Dermis microvascular lymphatic vessel endothelial cell (primary cell): ENCODE measurements at places on chromosomes 16 and 17.

- DNase-seq, result no peak
Measured at GRCh38 chr17:40750391-40750790, 4.7 kb downstream of the KRT25 start.

DNA sequence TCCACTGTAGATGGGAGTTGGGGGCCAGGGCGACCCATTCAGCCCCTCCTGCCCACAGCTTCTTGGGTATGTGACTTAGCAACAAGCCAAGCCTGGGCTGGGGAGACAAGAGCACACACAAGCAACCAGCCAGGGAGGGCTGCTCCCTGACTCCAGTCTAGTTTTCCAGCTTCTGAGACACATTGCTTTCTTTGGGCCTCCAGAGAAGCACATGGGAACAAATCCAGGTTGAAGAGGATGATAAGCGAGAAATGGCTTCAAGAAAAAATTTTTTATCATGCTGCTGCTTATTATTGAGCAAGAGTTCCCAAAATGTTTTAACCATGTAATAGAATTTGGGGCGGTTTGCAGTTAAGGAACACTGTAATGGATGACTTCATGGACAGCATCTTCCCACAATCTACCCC is 173.7 kb downstream of the SOX9 start:
- no peak for DNase-seq

- DNase-seq, result peak; percentile 57
Measured at GRCh38 chr17:28612936-28613872, 781 bp downstream of the RSKR start.

GRCh38 chr16:68287276-68288251 is 23.2 kb downstream of the SLC7A6OS start:
- DNase-seq, result no peak

- no peak for DNase-seq
Measured at GRCh38 chr17:65498816-65499215, 62.6 kb downstream of the AXIN2 start.

- no peak for DNase-seq
Measured at GRCh38 chr17:59757470-59757869, 50.0 kb downstream of the VMP1 start.

GRCh38 chr16:22320572-22321339 is 23.5 kb downstream of the POLR3E start:
- peak; percentile 82 for DNase-seq

DNA sequence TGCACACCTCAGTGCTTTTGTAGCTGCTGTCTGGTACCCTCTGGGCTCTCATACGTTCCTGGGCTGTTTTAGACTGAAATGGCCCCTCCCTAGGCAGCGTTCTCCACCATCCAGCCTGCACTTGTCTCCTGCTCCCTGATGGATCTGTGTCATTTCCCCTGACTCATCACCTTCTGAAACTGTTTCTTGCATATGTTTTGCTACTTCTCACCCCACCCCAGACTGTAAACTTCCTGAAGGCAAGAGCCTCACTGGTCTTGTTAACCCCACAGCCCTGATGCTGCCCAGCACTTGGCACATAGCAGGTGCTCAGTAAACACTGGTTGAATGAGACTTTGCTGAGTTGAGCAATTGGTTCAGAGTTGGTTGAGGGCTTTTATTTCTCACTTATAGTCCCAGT is 78.7 kb downstream of the CRISPLD2 start:
- peak; percentile 64 for DNase-seq

- DNase-seq, result no peak
Measured at GRCh38 chr16:47065766-47066688, 77.7 kb downstream of the NETO2 start.

GRCh38 chr16:20847550-20847949 is 41.2 kb downstream of the REXO5 start:
- DNase-seq, result no peak

GRCh38 chr17:57970710-57971109 is 15.5 kb upstream of the CUEDC1 start:
- peak; percentile 39 for DNase-seq

GRCh38 chr17:16925461-16926060 is 46.4 kb downstream of the TNFRSF13B start:
- no peak for DNase-seq

DNA sequence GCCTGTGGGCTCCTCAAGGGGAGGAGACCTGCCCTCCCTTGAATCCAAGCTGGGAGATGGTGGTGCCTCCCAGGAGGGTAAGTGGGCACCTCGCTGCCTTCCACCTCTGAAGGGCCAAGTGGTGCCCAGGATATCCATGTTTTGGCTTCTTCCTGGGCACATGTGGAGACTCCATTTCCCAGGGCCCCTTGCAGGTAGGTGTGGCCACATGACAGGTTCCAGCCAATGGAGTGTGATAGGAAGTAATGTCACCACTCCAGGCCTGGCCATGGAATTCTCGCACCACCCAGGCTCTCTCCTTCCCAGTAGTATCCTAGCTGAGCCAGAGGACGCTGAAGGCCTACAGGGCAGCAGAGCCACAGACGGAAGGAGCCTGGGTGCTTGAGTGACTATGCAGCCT is 17.6 kb upstream of the PEMT start:
- DNase-seq, result no peak

- DNase-seq, result peak; percentile 7
Measured at GRCh38 chr17:9645851-9646545, 681 bp downstream of the USP43 start.

- no peak for DNase-seq
Measured at GRCh38 chr16:88867581-88868246, 1.3 kb upstream of the PABPN1L start.

- DNase-seq, result peak; percentile 94
Measured at GRCh38 chr16:85350973-85351372, 238.7 kb upstream of the CIBAR2 start.

- no peak for DNase-seq
Measured at GRCh38 chr17:80372922-80373570, 41.9 kb upstream of the ENDOV start.

- no peak for DNase-seq
Measured at GRCh38 chr16:53131363-53132071, 76.7 kb downstream of the CHD9 start.

GRCh38 chr17:68398691-68399637 is 58.3 kb downstream of the WIPI1 start:
- peak; percentile 68 for DNase-seq

DNA sequence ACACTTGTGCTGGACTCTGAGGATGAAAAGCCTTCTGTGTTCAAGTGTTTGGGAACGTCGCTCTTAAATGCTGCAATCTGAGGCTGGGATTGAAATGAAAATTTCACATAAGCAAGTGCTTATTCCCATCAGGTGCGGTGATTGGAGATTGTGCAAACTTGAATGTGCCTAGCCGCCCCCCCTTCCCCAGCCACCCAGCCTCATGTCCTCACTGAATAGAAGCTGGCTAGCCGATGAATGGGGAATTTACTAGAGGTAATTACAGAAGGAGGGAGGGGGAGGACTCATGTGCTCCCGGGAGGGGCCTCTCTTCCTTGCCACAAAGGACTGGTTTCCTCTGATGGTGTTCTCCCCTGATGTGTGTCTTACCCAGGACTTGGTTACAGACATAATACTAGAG is 544.8 kb upstream of the EEF2KMT start:
- DNase-seq, result no peak

GRCh38 chr17:63151941-63152523 is 186.0 kb downstream of the TANC2 start:
- no peak for DNase-seq

- DNase-seq, result no peak
Measured at GRCh38 chr16:69329369-69330285, 761 bp downstream of the PDF start.

DNA sequence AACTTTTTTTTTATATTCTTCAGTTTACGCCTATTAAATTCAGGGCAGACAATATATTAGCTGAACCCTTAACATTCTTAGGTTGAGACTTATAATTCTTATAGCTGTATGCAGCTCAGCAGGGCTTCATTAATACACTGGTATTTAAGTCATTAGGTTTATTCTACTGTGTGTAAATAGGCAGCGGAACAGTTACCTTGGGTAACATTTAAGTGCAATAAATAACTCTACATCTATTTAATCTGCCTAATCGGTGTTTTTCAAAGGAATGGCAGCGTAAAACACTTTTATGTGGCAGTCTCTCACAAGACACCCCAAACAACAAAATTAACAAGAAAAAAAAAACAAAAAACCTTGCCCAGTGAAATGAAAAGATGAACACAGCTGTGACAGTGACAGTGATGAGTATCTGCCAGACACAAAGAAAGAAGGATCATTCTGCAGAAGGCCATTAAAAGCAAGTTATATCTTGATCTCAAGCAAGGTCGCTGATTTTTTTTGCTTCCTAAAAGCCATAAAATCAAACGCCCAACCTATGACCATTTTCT is 32.6 kb downstream of the KCNJ2 start:
- no peak for DNase-seq

- DNase-seq, result no peak
Measured at GRCh38 chr17:78205124-78205775, 8.8 kb upstream of the BIRC5 start.

DNA sequence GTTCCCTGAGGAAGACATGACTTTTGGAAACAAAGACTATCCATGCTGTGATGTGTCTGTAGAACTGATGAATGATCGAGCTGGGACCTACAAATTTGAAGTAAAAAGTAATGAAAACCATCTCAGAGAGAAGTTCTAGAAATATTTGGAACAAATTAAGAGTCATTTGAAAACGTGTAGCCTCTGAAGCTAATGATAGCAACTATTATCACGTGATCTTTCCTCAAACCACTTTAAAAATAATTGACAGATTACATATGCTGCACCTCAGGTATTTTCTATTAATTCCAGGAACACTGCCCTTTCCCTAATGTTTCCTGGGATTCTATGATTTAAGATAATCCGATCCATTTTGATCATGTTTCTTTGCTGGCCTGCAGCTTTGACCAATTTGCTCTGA is 990.3 kb downstream of the CDH8 start:
- DNase-seq, result no peak

- DNase-seq, result no peak
Measured at GRCh38 chr16:54585998-54586340, 299.4 kb upstream of the IRX3 start.

GRCh38 chr17:65334406-65334805 is 197.2 kb downstream of the RGS9 start:
- DNase-seq, result no peak

- no peak for DNase-seq
Measured at GRCh38 chr17:55482591-55483389, 28.5 kb downstream of the SMIM36 start.

DNA sequence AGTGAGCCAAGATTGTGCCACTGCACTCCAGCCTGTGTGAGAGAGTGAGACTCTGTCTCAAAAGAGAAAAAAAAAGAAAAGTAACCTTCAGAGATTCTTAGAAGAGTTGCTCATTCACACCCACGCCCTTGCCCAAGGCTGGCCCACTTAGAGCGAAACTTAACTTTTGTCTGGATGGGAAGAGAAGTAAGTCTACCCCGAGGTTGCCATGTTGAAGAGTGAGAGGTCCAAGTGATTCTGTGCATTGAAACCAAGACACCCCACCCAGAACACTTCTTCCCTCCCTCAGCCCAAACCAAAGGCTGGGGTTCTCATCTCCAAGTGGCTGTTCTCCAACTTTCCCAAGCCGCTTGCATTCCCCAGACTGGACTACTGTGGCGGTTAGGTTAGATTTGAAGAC is 2.4 kb upstream of the CISD3 start:
- DNase-seq, result no peak

DNA sequence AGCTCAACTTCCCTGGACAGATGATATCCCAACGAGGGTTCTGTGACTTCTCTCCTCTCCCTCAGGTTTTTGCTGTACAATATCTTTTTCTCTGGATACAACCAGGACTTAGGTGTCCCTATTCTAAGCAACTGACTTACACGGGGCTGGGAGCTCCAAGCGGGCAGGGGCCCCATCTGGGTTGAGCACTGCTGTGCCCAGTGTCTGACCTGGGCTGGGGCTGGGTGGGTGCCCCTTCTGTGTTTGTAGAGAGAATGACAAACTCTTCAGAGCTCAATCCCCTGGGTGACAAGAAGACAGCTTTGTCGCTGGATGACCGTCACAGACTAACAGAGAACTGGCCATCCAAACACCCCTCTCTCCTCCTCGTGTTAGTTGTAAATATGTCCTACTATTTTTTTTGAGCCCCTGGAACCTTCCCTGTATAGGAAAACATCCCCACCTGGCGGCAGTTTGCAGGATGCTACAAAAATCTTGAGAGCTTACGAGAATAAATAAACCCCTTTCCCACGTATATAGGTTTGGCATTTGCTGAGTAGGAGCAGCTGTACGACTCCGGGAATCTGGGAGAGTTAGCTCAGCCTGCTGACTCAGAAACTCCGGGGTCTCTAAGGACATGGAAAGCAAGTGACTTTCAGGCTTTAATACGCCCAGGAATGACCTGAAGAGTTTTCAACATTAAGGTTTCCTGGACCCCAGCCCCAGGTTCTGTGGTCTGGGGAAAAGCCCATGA is 23.7 kb upstream of the RCVRN start:
- peak; percentile 7 for DNase-seq

GRCh38 chr16:10738231-10739077 is 5.2 kb upstream of the NUBP1 start:
- DNase-seq, result peak; percentile 59

DNA sequence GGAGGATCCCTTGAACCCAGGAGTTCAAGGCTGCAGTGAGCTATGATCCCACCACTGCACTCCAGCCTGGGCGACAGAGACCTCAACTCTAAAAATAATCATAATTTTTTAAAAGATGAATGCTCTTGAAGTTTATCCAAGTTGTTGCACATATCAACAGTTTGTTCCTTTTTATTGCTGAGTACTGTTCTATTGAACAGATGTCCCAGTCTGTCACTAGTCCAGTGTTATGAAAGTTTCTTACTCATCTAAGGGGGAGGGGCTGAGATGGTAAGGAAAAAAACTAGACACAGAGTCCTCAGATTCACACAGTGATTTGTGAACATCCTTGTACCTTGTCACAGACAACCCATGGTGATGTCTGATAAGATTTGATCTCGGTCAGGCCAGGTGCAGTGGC is 3.9 kb downstream of the ACAP1 start:
- DNase-seq, result no peak

GRCh38 chr16:27394516-27394915 is 7.5 kb upstream of the IL21R start:
- no peak for DNase-seq

GRCh38 chr17:4587803-4588202 is 3.5 kb downstream of the SMTNL2 start:
- no peak for DNase-seq

- DNase-seq, result no peak
Measured at GRCh38 chr16:4450931-4451519, 23.4 kb downstream of the NMRAL1 start.

GRCh38 chr17:17151055-17151454 is 55.1 kb downstream of the PLD6 start:
- no peak for DNase-seq

- no peak for DNase-seq
Measured at GRCh38 chr17:82346342-82347300, 12.4 kb upstream of the TEX19 start.

GRCh38 chr17:27576477-27577083 is 54.4 kb upstream of the LGALS9 start:
- DNase-seq, result no peak
